Smooth muscle cell of the coronary artery (primary cell): ENCODE measurements at places on chromosomes 11 and 22. TPM values are rescaled to one million over a fixed set of nuclear protein-coding genes. Genes with fewer than 3 reads are reported as not detected.

Gene ALX4
- total RNA-seq, result under 0.01 TPM in 1 of 2 replicates, not detected in the other

Gene BRSK2
- total RNA-seq, result 0.23 and 0.47 TPM in 2 replicates

Gene SHANK3
- 0.30 and 0.70 TPM in 2 replicates for total RNA-seq

Gene LSP1
- 0.53 and 25.2 TPM in 2 replicates for total RNA-seq

Gene TREH
- total RNA-seq, result 0.08 and 0.12 TPM in 2 replicates

Gene OR6T1
- not detected in 2 replicates for total RNA-seq

Gene EIF3M
- total RNA-seq, result 257 and 351 TPM in 2 replicates

Gene BTBD18
- total RNA-seq, result not detected in 2 replicates
